Foreskin keratinocyte (primary cell): ENCODE measurements at places on chromosomes 6 and 20.

GRCh38 chr6:129853996-129854711, 7.0 kb downstream of the TMEM244 start:
- no peak for DNase-seq

- no peak for DNase-seq
Observed at GRCh38 chr6:42864602-42865001, 14.8 kb upstream of the RPL7L1 start.

GRCh38 chr6:14676064-14676463, 558.5 kb downstream of the CD83 start:
- peak; percentile 63 for DNase-seq

GRCh38 chr6:56235245-56235644, 12.1 kb downstream of the COL21A1 start:
- no peak for DNase-seq

GRCh38 chr20:32574296-32575226, 10.6 kb downstream of the NOL4L start:
- peak; percentile 29 for DNase-seq

DNA sequence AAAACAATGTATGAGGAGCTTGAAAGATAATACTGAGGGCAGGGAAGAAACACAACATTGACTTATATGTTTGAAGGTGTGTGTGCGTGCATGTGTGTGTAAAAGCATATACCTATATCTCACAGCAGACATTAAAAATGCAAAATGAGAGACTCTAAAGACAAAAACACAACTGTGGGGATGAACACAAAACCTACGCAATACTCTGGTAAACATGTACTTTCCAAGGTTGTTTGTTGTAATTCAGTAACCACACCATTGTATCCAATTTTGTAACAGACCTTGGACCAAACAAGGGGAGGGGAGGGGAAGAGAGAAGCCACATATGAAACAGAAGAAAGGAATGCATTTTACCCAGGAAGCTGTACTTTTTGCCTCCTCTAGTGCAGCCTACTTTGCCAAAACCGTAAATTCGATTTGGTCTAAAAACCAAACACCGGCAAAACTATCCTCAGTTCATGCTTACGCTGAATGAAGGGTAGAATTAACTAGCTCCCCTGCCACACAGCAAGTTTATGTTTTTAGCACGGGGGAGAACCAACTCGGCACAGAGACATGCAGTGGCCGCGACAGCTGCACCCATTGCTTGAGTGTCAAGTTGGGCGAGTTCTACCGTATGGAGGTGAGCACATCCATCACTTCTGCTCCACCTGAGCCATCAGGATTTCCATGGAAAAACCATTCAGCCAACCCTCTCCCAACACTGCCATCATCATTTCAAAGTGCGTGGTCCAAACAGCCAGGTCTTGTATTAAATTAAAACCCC, 50.0 kb downstream of the CNKSR3 start:
- no peak for DNase-seq

DNA sequence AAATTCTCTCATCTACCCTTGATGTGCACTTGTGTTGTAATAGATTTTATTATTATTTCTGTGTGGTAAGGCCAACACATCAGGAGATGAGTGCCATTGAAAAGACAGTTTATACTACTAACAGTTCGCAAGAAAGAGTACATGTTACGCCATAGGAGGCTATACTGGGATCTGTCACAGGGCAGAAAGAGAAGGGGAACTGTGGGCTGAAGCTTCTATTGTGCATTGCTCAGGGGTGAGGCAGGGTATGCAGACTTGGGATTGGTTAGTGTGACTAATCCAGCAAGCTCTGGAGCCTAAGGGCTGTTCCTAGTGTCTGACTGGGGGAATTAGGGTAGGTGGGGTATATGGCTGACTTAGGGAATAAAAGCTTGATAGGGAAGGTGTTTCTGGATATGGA, 50.9 kb downstream of the GPR63 start:
- no peak for DNase-seq

- peak; percentile 79 for DNase-seq
Observed at GRCh38 chr6:163309491-163310026, 105.0 kb upstream of the QKI start.
